Lower lobe of right lung (tissue), 2 donors: ENCODE measurements at places on chromosomes 2 and 18.
A peak's percentile ranks its signal among the peaks of the same experiment; 100 is the strongest.

DNA sequence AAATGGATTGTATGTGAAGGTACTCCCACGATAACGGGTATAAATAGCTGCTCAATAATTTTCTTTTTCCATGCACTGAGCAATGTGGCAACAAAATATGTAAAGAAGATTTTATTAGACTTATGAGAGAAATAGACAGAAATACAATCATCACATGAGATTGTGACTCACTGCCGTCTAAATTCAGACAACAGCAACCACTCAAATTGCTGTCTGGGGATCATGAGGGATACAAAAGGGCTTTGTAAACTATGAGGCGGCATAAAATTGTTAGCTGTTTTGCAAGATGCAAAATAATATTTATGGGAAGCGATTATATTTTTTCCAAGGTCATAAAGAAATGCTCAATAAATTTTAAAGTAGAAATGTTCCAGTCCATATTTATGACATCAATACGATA lies 259.1 kb upstream of the AGAP1 start:
- no peak for DNase-seq

DNA sequence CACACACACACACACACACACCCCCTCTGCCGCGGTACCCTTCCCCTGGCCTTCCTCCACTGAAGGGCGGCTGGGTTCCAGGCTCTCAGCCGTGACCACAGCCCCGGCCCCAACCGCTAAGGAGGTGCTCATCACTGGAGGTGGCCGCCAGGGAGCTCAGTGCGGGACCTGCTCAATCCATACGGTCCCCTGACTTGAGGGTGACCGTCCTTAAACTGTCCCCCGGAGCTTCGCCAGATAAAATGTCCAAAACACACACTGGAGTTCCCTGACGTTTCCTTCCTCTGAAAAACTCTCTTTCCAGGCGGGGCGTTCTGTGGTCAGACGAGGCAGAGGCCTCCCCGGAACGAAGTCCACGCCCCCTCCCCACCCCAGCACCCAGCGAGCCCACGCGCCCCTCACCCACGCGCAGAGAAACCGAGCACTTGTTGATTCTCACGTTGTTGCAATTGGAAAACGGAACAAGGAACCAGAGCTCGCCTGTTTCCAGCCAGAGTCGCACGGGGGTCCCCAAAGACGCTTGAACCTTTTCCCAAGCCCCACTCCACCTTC lies 1.4 kb downstream of the MBP start:
- DNase-seq: peak; percentile 88

DNA sequence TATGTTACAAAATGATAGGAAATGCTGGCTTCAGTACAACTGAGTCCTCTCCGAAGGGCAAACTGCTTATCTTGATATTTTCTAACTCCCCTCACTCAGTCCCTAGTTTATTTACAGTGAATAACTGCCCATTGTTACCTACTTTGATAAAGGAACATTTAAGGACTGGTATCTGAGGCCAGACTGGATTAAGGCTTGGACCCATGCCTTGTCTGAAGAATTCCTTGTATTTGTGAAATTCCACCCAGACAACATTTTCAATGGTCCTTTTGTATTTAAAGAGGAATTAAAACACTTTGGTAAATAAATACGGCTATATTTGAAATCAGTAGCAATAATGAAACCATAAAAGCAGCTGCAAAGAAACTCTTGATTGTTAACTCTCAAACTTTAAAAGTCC lies 58.3 kb downstream of the PELI1 start:
- no peak for DNase-seq

DNA sequence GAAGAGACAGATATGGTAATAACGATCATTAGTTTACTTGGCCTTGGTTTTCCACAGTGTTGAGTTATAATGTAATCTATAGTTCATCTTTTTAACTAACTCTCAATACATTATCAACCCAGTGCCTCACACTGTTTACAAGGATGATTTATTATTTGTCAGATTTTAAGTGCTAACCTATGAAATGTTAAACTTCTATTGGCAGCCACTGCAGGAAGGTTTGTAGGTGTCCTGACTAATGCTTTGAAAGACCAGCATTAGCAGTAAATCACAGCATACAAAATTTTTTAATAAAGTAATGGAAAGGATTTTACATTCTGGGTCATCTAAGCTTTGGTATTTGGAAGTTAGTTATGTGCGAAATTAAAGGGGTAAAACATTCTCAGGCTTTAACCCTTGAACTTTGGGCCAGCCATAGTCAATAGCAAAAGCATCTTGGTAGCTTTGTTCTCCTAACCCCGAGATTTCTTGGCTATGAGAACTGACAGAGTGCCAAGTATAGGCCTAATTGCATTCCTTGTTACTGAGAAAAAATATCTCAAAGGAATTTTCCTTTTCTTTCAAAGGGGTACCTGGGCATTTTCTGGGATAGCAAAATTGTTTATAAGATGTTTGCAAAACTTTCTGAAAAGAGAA lies 30.6 kb downstream of the SPATS2L start:
- no peak for DNase-seq

- no peak for DNase-seq
These were observed 84.8 kb upstream of the POU3F3 start for GRCh38 chr2:104769096-104769495.

GRCh38 chr2:45237850-45238542 lies 228.7 kb upstream of the SIX2 start:
- DNase-seq: no peak

GRCh38 chr2:206873423-206873822 lies 65.9 kb upstream of the CPO start:
- no peak for DNase-seq
